ENCODE measurements at places on chromosomes 13 and 19. TPM values are rescaled to one million over a fixed set of nuclear protein-coding genes. Genes with fewer than 3 reads are reported as not detected.

- DNase-seq = peak; percentile 54
These were observed 64.9 kb upstream of the MED4 start for GRCh38 chr13:48159826-48160225.

DNA sequence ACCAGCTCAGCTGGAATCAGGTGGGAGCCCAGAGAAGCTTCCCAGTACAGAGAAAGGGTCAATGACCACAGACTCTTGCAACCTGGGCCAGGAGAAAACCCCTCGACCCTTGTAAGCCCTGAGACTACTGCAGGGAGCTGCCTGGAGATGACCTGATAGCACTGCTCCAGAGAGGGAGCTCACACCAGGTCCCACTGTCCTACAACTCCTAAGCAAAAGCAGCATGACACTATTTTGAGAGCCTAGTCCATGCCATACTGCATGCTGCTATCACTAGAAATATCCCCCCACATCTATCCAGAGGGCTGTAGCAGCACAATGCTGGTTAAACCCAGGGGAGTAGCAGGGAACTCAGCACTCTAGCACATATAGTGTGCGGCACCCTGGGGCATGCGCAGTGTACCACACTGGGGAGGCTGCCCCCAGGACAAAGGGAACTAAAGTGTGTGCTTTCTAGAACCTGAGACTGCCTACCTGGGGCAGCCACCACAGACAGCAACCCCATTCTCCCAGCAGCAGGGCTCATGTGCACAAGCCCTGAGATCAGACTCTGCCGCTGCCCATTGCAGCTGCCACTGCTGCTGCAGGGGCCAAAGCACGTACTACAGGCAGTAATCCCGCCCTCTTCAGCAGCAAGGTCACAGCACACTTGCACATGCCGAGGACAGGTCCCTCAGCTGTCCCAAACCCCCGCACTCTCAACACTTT lies 27.1 kb upstream of the N4BP2L1 start:
- DNase-seq = no peak

GRCh38 chr19:32421589-32422361 lies 16.2 kb downstream of the DPY19L3 start:
- DNase-seq = no peak

GRCh38 chr19:4624733-4625362 lies 14.5 kb upstream of the TNFAIP8L1 start:
- peak; percentile 59 for DNase-seq

GRCh38 chr13:39035799-39036198 lies 2.1 kb downstream of the PROSER1 start:
- DNase-seq = no peak

GRCh38 chr13:77859450-77859849 lies 59.2 kb downstream of the EDNRB start:
- no peak for DNase-seq

- DNase-seq = peak; percentile 85
These were observed 1.1 kb downstream of the MIDN start for GRCh38 chr19:1249298-1249989.

GRCh38 chr13:76846363-76846762 lies 39.8 kb downstream of the KCTD12 start:
- DNase-seq = no peak

GRCh38 chr13:30502237-30502636 lies 36.5 kb upstream of the HMGB1 start:
- DNase-seq = no peak

C19orf85 gene
- total RNA-seq = not detected

DAPK3 gene
- 77.2 TPM for total RNA-seq

AMER2 gene
- not detected for total RNA-seq

DNA sequence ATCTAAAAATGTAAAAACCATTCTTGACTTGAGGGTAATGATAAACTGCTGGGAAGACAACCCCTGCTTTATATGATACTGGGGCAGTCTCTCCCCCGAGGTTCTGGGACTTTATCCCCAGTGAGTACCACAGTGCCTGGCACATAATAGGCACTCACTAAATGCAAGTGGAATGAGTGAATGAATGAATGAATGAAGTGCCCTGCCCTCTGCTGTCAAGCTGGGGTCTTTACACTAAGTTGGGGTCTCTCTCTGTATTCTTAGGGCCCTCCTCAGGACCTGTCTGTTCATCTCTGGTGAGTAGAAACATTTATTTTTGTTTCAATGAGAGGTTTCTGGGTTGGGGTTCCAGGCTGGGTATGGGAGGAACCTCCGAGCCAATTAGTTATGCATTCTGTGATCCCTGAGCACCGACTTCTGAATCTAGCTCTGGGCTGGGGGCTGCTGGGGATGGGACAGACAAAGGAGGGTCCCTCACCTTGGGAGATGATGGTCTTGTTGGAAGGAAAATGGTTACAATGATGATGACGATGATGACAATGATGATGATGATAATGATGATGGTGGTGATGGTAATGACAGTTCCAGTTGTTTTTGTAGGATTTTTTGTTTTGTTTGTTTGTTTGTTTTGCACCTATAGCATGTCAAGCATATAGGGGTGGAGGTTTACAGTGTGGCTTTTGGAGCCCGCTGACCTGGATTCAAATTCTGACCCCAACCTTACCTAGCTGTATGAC lies 44.3 kb upstream of the ADGRE1 start:
- DNase-seq = no peak

- DNase-seq = no peak
These were observed 13.3 kb downstream of the IFT88 start for GRCh38 chr13:20580257-20580656.

CCDC70 gene
- total RNA-seq = not detected

FXYD1 gene
- not detected for total RNA-seq

DNA sequence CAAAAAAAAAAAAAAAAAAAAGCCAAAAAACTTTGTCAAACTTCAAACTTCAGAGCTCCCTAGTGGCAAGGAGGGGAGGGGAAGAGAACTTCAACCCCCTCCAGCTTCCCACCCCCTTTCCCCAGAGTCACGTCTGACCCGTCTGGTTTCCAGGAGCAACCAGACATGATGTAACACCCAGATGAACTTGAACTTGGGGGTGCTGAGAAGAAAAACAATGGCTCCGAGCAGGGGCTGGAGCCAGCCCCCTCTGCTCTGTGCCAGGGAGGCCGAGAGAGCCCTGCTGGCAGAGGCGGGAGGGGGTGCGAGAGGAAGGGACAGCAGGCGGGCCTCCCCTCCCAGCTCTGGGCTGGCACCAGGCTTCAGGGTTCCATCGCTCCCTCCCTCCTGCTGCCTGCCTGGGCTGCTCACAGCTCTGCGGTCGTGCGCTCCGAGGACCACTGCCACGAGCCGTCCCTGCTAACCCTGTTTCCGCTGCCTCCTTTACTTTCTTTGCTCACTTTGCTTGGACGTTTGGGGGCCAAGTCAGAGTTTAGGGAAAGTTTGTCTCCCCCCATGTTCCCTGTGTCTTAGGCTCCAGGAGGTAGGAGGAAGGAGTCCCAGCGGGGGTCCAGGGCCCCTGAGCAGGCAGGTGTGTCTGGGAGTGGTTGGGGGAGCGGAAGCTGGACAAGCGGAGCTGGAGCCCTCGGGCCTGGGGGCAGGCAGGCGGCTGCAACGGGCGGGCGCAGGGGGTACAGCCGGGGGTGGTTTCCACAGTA lies 11.1 kb downstream of the LYL1 start:
- peak; percentile 34 for DNase-seq

DNA sequence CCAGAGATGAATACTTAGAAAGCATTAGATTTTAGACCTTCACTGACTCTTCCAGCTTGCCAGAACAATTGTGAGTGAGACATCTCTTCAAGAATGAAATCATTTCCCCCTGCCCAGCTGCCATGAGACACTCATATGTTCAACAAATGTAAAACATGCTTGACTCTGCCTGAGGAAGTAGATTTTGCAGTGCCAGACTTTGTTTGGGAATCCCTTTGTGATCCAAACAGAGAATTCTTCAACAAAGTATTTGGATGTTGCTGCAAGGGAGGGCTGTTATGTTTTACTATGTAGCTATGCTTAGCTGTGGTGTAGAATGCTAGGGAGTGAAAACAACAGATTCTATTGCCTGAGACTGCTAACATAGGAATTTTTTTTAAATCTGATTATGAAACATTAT lies 416.4 kb downstream of the DCT start:
- no peak for DNase-seq

SMIM17 gene
- 1.0 TPM for total RNA-seq

ZNF418 gene
- total RNA-seq = not detected

DNA sequence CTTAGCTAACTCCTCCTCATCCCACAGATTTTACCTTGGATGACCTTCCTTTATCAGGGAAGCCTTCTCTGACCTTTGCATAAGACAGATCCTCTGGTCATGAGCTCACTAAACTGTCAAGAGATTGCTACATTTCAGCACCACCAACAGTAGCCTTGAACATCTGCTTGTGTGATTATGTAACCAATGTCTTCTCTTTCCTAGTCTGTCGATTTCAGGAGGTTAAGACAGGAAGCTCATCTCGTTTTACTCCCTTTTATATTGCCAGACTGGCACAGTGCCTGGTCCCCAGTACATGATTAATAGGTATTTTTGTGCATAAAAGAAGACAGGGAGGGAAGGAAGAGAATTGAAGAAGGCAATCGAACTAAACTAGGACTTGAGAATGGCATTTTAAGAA lies 1697.7 kb downstream of the EFNB2 start:
- DNase-seq = no peak

GRCh38 chr13:40215311-40215710 lies 451.1 kb downstream of the FOXO1 start:
- DNase-seq = no peak

DNA sequence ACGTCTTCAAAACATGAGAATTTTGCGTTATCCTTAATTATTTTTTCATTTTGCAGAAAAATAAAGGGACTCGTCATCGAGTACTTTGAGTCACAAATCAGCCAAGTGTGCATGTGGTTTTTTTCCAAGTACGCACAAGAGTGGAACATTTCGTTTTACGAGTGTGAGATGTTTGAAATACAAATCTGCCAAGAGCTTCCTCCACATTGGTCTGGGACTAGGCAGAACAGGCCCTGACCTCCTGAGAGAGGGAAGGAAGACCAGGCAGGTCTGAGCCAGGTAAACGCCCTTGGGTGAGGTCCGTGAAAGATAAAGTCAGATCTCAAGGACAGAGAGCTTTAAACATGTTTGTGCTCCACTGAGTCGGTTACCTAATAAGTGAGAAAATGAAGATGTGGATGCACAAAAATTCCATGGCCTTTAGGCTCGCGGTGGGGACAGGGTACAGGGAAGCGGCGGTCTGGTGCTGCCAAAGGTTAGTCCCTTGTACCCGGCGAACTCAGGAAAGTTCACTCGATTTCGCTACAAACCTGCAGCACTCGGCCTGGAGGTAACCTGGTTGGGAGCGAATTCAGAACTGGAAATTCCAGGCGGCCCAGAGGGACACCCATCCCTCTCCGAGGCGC lies 473 bp upstream of the ITM2B start:
- DNase-seq = peak; percentile 70

VAV1 gene
- total RNA-seq = 5.3 TPM

ISYNA1 gene
- 155 TPM for total RNA-seq

- no peak for DNase-seq
These were observed 86.7 kb upstream of the UQCRFS1 start for GRCh38 chr19:29299416-29300380.

Measured in Caki2 (cell line).